ENCODE measurements at places on chromosomes 7 and 10.

GRCh38 chr7:117061751-117062150 is 108.5 kb downstream of the ST7 start:
- DNase-seq: no peak

- DNase-seq: no peak
Observed at GRCh38 chr10:35492386-35493195, 112.5 kb upstream of the GJD4 start.

DNA sequence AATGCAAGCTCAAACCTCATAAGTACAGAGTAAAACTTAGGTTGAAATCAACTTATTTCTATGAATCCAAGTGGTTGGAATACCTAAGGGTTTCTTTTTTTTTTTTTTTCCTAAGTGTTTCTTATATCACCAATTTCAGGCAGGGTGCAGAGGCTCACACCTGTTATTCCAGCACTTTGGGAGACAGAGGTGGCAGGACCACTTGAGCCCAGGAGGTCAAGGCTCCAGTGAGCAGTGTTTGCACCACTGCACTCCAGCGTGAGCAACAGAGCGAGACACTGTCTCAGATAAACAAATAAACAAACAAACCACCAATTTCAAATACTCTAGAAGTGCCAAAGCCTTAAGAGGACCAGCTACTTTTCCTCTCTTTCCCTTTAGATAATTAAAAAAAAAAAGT is 39.2 kb upstream of the SPOCK2 start:
- no peak for DNase-seq

GRCh38 chr7:141115965-141116364 is 42.1 kb downstream of the TMEM178B start:
- DNase-seq: no peak

GRCh38 chr10:109861081-109861480 is 62.2 kb downstream of the XPNPEP1 start:
- DNase-seq: no peak

- DNase-seq: no peak
Observed at GRCh38 chr10:71585564-71586290, 133.9 kb downstream of the C10orf105 start.

GRCh38 chr7:143250822-143251221 is 12.4 kb upstream of the GSTK1 start:
- DNase-seq: peak; percentile 53

DNA sequence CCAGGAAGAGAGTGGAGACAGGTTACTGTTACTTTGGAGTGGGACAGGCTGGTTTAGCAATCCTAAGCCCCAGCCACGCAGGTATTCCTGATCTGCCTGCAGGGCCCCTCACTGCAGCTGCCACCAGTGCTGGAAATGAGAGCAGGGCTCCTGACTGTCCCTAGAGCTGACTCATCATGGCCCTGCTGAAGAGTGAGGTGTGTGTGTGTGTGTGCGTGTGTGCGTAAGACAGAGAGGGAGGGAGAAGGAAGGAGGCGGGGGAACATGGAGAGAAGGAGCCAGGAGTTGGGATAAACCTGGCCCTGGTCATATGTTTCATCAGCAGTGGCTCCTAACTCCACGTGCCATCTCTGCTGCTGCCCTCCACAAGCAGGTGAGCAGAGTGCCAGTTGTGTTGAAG is 3.6 kb downstream of the FOXI2 start:
- no peak for DNase-seq

DNA sequence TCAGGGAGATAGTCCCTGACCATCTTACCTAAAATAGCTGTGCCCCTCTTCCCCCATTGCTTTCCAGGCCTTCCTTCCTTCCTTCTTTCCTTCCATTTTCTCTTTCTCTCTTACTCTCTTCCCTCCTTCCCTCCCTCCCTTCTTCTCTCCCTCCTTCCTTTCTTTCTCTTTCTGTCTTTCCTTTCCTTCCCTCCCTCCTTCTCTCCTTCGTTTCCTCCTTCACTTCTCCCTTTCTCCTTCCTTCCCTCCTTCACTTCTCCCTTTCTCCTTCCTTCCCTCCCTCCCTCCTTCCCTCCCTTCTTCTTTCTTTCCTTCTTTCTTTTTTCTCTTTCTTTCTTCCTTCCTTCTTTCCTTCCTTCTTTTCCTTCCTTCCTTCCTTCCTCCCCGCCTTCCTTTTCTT is 24.6 kb upstream of the MKX start:
- no peak for DNase-seq

DNA sequence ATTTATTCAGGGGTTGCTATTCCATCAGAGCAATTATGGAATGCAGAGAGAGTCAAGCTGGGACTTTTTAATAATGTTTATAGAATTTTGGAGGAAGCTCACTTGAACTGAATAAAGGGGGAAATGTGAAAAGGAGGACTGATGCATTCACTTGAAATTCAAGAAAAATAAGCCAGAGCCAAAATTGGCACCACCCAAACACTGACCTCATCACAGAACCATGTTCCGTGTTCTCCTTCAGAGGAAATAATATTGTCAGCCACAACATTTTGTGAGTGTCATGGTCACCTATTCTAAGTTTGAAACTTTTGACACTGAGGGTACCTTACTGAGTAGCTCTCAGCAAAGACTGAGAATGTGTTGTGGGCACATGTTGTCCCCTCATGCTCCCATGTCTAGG is 207.0 kb downstream of the ANK3 start:
- DNase-seq: no peak

DNA sequence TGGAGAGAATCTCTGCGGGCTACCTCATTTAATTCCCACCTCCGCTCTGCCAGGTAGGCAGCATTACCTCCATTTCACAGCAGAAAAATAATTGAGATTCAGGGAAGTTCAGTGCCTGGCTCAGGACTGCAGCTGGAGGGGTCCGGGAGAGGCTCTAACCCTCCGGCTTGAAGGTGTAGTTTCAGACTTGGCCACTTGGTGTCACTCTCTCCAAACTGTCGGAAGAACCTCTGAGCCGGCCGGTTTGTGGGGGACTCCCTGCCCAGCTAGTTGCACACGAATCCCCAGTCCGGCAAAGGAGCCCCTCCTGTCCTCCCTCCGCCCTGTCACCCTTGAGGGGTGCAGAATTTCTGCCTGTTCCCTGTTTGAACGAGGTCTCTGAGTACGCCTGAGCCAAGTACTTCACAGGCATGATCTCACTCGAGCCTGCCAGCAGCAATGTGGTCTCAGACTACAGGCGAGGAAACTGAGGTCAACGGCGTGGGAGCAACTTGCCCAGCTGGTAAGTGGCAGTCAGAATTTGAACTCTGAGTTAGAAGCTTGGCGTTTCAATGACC is 144.7 kb upstream of the ZNF716 start:
- no peak for DNase-seq

GRCh38 chr10:70271996-70272924 is 11.5 kb downstream of the NPFFR1 start:
- DNase-seq: no peak

GRCh38 chr10:112039823-112040222 is 143.7 kb downstream of the GPAM start:
- no peak for DNase-seq

- no peak for DNase-seq
Observed at GRCh38 chr10:103545771-103546281, 52.3 kb downstream of the NEURL1 start.

DNA sequence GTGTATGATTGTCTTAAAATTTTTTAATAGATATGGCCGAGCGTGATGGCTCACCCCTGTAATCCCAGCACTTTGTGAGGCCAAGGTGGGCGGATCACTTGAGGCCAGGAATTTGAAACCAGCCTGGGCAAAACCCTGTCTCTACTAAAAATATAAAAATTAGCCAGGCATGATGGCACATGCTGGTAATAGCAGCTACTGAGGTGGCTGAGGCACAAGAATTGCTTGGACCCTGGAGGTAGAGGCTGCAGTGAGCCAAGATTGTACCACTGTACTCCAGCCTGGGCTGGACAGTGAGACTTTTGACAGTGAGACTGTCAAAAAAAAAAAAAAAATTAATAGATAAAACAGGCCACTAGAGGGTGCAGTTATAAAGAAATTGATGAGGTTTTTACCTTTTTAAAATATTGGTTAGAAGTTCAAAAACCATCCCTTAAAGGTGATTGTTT is 20.5 kb downstream of the NOM1 start:
- DNase-seq: peak; percentile 21

GRCh38 chr10:73232887-73233286 is 14.2 kb downstream of the DNAJC9 start:
- DNase-seq: no peak

GRCh38 chr10:104478380-104478779 is 124.7 kb downstream of the CFAP58 start:
- no peak for DNase-seq

- DNase-seq: no peak
Observed at GRCh38 chr10:121961456-121961855, 13.6 kb downstream of the NSMCE4A start.

DNA sequence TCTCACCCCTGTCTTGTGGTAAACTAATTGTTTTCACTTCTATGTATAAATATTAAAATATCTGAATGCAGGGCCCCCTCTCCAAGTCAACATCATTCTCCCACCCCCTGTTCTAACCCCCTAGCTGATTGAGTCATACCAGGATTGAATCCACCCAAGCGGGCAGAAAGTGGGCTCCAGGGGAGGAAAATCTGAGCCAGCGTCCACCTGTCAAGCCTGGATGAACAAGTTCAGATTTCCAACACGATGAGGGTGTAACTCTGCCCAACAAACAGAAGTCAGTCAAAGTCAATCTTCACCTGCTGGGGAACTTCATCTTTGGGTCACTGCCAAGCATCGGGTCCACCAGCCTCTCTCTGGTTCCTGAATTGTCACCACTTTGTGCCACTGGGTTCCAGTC is 162.9 kb upstream of the CELF2 start:
- DNase-seq: no peak

DNA sequence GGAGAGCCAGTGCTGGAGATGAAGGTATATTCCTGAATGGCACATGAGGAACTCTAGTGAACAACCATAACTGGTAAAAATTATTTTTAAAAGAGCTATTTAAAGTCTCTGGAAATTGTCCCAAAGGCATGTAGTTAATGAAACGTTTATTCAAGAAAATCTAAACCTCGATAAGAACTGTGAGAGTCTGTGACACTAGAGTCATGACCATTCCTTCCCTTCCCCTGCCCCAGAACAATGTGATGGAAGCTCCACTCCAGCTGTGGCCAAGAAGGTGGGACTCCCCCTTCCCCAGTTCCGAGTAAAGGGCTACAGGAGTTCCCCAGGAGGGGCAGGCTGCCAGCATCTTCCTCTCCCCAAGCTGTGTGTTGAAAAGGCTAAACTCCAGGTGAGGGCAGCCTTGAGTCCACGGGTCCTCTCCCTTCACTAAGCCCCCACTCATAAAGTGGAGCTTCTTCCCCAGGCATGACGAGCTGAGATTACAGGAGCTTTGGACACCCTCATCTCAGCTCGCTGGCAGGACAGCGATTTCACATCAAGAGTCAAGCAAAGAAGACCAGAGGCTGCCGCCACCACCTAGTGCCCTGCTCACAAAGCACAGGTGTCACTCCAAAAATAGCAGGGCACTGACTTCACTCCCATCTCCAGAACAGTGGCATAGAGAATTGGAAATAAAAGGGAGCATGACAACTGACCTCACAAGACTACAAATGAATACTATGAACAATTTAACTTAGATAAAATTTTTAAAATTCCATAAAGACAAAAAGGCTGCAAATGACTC is 68.5 kb downstream of the NHLRC2 start:
- DNase-seq: no peak

GRCh38 chr7:43559171-43559945 is 23.6 kb upstream of the STK17A start:
- DNase-seq: no peak

DNA sequence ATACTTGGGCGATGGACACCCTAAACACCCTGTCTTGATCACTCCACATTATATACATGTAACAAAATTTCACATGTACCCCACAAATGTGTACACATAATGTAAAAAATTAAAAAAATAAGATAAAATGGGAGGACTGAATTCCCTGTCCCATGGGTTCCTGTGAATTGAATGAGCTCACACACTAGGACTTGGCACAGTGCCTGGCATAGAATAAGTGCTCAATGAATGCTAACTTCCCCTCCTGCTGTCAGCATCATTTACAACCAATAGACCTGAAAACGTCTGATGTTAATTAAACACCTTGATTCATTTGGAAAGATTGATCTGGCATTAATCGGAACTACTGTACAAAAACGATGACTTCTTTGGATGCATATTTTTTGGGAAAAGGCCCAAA is 117.3 kb upstream of the ZNF438 start:
- DNase-seq: no peak

DNA sequence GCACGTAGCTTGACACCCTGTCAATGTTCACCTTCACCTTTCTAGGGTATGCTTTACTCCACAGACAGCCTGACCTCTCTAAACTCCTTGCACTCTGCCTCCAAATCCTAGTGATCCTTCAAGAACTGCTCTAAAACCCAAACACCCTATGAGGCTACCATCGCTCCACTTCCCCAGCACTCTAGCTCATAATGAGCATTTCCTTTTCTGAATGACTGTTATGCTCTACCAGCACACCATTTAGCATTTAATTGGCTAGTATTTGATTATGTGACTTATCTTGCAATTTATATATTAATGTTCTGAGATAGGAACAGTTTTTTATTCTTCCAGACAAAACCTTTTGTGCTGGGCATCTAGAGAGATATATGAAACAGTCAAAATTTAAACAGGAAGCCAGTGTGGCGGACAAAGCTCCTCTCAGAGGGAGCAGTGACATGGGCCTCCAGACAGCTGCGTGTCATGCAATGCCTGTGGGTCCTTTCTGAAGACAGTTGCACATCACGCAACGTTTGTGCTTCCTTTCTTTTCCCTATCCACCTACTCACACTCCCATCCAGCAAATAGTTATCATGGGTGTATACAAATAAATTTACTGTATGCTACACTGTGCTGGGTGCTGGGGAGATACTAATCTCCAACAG is 86.3 kb downstream of the ALOX5 start:
- DNase-seq: no peak

- DNase-seq: no peak
Observed at GRCh38 chr7:74405191-74405898, 48.4 kb upstream of the GTF2IRD1 start.

DNA sequence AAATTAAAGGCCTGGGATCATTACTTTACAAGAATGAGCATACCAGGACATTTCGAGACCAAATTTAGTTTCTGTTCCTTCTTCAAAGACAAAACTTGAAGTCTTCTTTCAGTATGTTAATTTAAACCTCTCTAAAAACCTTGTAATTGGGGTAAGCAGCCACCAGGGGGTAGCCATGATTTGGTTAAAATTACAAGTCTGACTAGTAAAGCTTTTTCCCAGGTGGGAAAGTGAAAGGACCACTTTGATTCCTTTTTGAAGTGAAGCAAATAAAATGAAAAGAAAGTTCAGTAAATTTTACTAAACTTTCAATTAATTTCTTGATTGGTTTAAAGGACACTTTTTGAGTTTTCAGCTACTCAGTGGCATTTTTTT is 294.3 kb downstream of the BBS9 start:
- no peak for DNase-seq

DNA sequence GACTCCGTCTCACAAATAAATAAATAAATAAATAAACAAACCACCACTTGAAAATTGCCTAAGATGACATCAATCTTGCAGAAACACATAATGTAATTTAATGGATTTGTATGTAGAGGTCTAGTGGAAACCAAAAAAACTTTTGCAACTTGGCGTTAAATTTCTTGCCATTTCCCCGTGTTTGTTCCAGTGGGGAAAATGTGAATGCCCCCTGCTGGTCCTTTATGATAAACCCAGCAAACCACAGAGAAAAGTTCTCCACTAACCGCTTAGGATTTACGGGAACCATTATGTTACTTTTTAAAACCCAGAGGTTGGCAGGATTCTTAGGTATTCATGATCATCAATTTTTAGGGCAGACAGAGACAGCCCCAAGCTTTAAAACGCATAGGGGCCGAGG is 32.5 kb downstream of the LAMB4 start:
- no peak for DNase-seq
